Activated CD4-positive, alpha-beta T cell treated with anti-CD3 and anti-CD28 coated beads, Interleukin-2, amount 50 U/mL, for 4 hours (primary cell): ENCODE measurements at places on chromosomes 5 and 9.

- DNase-seq, result no peak
Measured at GRCh38 chr5:87829217-87829551, 416.5 kb upstream of the CCNH start.

GRCh38 chr5:136642976-136643375, 277.6 kb upstream of the TRPC7 start:
- DNase-seq, result no peak

GRCh38 chr9:84374516-84374915, 34.0 kb upstream of the SLC28A3 start:
- no peak for DNase-seq

- DNase-seq, result no peak
Measured at GRCh38 chr9:98368366-98369065, 113.1 kb upstream of the TBC1D2 start.

DNA sequence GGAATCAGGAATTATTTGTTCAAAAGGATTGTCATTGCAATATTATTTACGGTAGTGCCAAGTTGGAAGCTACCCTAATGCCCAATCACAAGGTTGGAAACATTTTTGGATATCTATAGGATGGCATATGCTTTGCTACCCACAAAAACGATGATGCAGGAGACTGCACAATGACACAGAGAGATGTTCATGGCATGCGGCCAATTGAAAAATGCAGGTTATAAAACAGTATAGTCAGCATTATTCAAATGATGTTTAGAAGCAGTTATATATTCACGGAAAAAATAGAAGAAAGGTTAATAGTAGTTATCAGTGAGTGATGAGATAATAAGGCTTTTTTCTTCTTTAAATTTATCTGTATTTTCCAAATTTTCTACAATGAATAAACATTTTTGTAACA, 5.9 kb upstream of the ACSL6 start:
- no peak for DNase-seq

DNA sequence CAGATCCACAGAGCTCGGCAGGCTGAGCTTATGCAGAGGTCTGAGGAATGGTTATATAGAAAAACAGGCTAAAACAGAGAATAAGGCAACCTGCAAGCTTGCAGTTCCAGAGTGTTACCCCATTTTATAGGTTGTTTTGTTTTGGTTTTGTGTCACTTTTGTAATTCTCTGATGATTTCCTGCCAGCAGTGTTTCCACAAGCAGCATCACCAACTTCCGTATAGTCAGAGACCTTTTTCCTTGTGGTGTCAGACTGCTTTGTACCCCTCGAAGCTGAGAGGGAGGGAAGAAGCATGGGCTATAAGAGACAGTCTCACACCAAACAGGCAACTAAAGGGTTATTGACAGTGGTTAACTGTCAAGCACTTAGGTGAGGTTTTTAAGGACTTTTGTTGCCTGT, 61.8 kb downstream of the TLE4 start:
- no peak for DNase-seq

GRCh38 chr9:130191068-130191748, 19.0 kb downstream of the NCS1 start:
- no peak for DNase-seq

GRCh38 chr9:137639303-137640051, 20.7 kb downstream of the EHMT1 start:
- no peak for DNase-seq
